ENCODE measurements at places on chromosomes 6 and 20.

DNA sequence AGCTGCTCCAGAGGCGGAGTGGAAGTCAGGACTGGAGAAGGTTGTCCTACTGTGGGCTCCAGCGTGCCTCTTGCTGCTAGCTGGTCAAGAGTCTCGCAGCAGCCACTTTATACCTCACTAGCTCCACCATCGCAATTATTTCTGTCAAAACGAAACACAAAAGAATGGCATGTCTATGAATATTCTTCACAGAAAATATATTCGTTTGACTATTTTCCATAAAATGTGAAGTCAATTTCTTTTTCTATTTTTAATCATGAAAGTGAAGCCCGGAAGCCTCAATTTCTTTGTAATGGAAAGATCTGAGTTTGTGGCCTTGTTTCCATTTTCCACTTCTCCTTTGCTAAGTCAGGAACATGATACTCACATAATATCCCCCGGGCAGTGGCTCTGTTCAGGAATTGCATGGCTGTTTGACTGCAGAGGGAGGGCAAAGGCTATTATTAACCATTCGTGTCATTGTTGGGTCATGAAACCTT, 51.7 kb downstream of the DTD1 start:
- DNase-seq, result no peak

- no peak for DNase-seq
Measured at GRCh38 chr6:72813807-72814596, 192.1 kb downstream of the KCNQ5 start.

DNA sequence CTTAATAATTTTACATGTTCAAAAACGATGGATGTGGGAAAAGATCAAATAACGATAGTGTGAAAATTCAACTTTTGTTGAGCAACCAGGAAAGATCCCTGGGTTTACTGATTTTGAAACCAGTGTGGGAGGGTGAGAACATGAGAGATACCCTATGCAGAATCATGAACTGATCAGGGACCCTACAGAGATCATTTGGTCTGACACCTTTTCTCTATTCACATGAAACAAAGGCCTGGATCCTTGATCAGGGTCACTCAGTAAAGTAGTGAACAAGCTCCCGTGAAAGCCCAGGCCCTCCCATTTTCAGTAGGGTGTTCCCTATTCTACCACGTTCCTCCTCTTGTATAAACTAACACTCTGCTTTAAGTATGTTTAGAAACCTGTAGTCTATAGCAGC, 60.5 kb upstream of the DUSP22 start:
- no peak for DNase-seq

DNA sequence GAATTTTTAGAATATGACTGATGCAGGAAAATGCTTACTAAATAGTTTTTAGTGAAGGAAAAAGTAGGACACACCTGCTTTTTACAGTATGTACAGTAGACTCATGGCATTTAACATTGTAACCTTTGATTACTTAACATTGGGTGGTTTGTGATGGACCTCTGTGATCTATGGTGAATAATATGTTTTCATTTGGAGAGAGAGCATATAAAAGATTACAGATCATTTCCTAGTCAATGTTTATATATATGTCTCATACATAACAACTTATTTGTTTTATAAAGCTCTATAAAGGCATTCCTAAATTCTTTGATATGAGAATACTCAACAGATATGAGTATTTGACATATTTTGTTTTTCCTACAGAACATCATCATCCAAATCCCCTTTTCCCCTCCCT, 129.3 kb upstream of the PDE7B start:
- DNase-seq, result no peak
